GM12864 (cell line): ENCODE measurements at places on chromosomes 6 and 20.
A peak's percentile ranks its signal among the peaks of the same experiment; 100 is the strongest.

GRCh38 chr20:35246723-35247122 is 20.2 kb downstream of the MMP24 start:
- DNase-seq, result no peak

GRCh38 chr6:42230345-42231321 is 13.0 kb upstream of the MRPS10 start:
- DNase-seq, result no peak

- DNase-seq, result no peak
Measured at GRCh38 chr6:83505356-83505755, 7.0 kb upstream of the PRSS35 start.

- no peak for DNase-seq
Measured at GRCh38 chr6:157531986-157532365, 151.0 kb downstream of the ZDHHC14 start.

GRCh38 chr6:12761376-12762115 is 45.0 kb downstream of the PHACTR1 start:
- DNase-seq, result no peak

GRCh38 chr20:24733416-24733815 is 215.7 kb upstream of the CST7 start:
- no peak for DNase-seq

DNA sequence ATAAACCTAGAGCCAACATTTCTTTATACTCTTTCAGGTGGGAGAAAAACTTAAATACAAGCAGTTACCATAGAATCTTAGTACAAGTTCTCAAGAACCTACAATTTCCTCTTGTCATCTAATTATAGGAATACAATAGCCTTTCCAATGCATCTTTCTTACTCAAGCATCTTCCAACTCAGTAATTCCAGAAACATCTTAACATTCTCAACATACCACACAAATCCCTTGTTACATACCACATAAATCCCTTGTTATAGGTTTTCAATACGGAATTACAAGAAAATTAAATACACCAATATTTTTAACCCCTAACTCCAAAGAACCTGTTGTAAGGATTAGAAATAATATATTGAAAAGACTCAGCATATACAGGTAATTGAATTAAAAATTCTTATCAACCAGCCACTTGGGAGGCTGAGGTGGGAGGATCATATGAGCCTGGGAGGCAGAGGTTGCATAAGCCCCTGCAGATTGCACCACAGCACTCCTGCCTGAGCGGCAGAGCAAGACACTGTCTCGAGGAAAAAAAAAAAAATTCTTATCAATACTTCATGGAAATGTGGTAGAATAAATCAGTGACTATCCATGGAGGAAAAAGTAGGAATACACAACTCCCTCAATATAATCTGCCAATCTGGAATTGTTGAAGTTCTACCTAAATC is 127.5 kb upstream of the CCDC28A start:
- no peak for DNase-seq

- no peak for DNase-seq
Measured at GRCh38 chr20:38180781-38181180, 15.7 kb upstream of the TGM2 start.

GRCh38 chr20:51456511-51457509 is 85.7 kb downstream of the NFATC2 start:
- no peak for DNase-seq

- DNase-seq, result no peak
Measured at GRCh38 chr6:154558513-154558912, 48.0 kb upstream of the CNKSR3 start.

DNA sequence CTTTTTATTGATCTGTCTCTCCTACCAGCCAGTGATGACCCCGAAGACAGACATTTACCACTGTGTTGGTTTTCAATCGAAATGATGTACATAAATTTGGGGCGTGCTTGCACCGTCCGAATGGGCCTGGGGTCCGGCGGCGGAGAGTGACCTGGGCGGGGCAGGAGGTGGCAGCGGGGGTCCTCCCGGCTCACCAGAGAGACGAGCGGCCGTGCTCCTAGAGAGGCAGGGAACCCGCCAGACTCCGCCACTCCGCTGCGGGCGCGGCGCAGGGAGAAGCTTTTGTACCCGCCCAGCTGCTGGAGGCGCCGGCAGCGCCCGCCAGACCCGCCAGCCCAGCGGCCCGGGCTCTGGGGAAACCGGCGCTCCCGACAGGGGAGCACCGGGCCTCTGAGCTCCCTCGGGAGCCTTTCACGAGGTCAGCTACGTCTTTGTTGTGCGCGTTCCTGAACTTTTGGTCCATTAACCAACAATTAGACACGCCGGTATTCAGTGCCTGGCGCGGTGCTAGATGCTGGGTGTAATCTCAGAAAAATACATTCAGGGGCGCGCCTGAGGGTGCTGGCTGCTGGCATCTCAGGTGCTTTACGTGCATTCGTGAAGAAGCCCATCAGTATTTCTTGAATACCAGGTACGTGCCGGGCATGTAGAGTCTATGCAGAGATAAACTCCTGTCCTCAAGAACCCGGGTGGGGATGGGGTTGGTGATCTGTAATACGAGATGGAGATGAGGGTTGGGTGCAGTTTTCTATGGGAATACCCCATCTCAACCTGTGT is at the start of gene PGBD1:
TSS of gene PGBD1 (plus strand) at position 285 of the 777 bp plus-strand sequence. CDS start 2,242 bp downstream, outside the sequence.
- peak; percentile 10 for DNase-seq

DNA sequence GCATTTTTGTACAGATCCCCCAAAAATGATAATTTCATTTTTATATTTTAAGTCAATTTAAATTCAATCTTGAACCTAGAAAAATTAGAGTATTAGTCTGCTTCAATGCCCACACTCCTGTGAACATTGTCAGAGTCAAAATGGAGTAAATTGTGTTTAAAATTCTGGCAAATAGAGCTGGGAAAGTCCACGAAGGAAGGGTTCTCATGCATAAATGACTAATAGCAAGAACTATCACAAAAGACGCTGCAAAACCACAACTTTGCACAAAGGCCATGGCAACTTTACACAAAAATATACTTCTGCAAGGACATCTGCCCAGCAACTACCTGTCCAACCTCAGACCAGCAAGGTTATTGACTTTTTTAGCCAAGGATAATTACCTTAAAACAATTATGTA is 203.2 kb upstream of the SMLR1 start:
- peak; percentile 15 for DNase-seq
